Activated T-helper 9 cell treated with anti-CD3 and anti-CD28 coated beads, Interleukin-2, amount 50 U/mL, for 16 hours (primary cell): ENCODE measurements at places on chromosomes 7 and 10.

DNA sequence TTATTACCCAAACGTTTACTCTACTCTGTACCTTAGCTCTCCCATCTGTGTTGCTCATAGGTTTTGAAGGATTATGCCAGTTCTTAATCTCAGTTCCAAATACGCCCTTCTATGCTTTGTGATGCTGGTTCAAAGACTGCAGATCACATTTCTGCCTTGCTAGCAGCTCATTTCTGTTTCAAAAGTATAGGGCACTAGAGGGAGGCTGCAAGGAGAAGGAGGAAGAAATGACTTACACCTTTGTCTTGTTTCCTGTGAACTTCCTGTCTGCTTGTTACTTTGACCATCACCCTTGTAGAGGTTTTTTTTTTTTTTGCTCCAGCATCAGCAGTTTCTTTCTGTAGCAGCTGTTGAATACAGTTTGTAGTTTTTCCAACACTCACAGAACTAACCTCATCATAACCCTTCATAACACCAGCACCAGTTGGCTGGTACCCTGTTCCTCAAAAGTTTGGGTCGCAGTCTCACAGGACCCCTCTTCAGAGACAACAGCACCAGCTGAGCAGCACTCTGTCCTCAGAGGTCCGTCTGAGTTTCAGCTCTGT, 16.5 kb downstream of the SLK start:
- no peak for DNase-seq

GRCh38 chr10:124546055-124546369, 84.4 kb downstream of the LHPP start:
- no peak for DNase-seq

- no peak for DNase-seq
Observed at GRCh38 chr7:123230603-123231002, 30.8 kb upstream of the SLC13A1 start.

DNA sequence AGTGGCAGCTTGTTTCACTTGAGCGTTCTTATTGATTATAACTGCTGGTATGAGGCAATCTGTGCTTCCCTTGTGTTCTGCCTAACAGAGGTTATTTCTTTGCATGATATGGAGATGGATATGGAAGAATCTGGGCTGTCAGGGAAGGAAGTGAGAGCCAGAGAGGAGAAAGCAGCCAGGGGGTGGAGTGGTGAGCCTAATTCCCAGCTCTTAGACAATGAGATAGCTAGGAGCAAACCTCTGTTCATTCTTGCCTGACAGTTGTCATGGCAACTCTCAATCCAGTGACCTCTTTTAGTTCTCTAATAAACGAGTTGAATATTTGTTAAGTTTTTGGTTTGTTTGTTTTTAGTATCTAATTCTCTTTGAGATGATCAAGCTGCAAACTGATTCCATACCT, 214.3 kb downstream of the NRG3 start:
- DNase-seq, result no peak

GRCh38 chr10:118712930-118713634, 41.7 kb downstream of the CACUL1 start:
- no peak for DNase-seq

DNA sequence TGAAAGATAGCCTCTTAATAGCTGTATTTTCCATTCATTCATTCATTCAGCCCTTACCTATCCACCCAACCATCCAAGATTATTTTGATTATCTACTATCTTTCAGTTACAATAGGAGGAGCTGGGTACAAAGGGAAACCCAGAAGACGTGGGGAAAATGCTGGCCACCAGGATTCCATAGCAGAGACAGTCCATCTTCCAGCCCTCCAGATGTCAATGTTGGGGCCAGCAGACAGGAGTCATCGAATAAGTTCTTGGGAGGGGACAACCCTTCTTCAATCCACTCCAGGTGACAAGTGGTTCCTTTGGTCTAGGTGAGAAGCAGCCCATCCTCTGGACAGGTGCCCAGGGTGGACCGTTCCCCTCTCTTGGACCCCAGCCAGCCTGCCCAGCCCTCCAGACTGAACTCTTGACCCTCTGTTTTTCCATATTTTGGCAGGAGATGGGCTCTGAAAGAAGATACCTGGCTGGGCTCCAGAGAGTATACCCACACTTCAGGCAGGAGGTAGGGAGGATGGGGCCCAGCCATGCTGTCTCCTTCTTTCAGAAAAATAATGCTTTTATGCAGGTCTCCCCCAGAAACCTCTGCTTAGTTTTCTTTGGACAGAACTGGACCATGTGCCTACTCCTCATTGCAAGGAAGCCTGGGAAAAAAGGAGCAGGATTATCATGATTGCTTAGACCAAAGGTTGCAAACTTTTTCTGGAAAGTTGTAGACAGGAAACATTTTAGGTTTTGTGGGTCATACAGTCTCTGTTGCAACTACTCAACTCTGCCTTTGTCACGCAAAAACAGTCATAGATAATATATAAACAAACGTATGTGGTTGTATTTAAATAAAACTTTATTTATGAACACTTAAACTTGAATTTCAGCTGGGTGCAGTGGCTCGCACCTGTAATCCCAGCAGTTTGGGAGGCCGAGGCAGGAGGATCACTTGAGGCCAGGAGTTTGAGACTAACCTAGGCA, 95.5 kb upstream of the SMNDC1 start:
- no peak for DNase-seq

- DNase-seq, result no peak
Observed at GRCh38 chr10:15395935-15396334, 24.8 kb upstream of the FAM171A1 start.

DNA sequence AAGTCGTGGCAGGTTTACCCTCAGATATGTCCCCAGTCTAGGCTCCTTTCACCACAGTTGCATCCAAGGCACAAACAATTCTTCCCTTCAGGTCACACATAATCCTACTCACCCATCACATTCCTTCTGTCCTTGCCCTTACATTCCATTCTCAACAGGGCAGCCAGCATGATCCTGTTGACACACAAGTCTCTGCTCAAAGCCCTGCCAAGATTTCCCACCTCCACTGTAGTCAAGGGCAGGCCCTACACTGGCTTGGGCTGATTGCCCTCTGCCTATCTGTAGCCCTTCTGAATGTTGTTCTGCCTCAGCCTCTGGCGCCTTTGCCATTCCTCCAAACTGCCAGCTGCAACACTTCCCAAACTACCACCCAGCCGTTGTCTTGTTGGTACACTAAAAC, 187.9 kb upstream of the AKR1E2 start:
- no peak for DNase-seq

GRCh38 chr10:84392181-84392580, 63.8 kb downstream of the CCSER2 start:
- no peak for DNase-seq

DNA sequence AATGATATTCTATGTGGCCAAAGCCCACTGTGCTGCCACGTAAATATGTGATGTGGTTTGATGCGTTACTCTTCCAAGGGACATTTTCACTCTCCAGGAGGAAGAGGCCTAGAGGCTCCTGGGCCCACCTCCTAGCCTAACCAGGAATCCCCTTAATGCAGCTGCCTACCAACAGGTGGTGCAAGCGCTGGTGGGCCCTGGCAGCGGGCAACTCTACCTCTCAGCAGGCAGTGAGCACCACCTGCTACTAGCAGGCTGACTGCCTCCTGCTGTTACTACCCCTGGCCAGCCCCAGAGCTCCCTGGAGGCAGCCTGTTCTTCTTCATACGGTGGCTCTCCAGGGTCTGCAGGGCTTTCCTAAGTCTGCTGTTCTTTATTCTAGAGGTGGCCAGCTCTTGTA, 62.8 kb downstream of the CDH23 start:
- DNase-seq, result no peak
